ENCODE measurements at places on chromosomes 16 and 17. TPM values are rescaled to one million over a fixed set of nuclear protein-coding genes. Genes with fewer than 3 reads are reported as not detected.
A peak's percentile ranks its signal among the peaks of the same experiment; 100 is the strongest.

DNA sequence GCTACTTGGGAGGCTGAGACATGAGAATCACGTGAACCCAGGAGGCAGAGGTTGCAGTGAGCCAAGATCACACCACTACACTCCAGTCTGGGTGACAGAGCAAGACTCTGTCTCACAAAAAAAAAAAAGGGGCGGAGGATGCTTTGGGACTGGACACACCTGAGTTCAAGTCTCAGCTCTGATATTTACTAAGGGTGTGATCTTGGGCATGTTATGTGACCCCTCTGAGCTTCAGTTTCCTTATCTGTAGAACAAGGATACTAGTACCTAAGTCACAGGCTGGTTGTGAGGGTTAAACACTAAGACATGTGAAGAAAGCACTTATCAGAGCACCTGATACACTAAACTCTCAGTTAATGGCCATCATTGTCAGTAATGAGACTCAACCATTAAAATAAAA lies 25.9 kb downstream of the HOXB1 start:
- no peak for DNase-seq

- peak; percentile 77 for DNase-seq
Measured at GRCh38 chr17:34254651-34255380, at the start of gene CCL2. TSS of gene CCL2 (plus strand) at chr17:34255285. CDS start at chr17:34255350, 65 bp downstream.

- DNase-seq = no peak
Measured at GRCh38 chr17:2044263-2044894, 2.6 kb downstream of the OVCA2 start.

Gene NECAB2
- polyA plus RNA-seq = 3.1 TPM

DNA sequence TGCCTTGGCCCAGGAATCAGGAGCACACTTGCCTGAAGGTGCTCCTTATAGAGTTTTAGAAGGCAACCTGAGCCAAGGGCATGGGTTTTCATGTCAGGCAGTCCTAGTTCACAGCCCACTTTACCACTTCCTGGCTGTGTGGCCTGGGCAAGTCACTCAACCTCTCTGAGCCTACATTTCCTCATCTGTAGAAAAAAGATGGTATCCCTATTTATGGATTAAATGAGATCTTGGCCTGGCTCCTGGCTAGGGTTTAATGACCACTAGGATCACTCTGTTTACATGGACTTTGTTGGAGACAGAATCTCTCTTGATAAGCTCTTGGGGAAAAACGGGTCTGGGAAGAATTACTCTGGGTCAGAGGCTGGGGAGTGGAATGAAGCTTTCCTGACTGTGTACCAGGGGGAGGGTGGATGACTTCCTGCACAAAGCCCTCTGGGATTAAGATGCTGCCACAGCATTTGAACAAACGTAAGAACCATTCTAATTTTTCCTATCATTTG lies 2.3 kb downstream of the MT2A start:
- no peak for DNase-seq

DNA sequence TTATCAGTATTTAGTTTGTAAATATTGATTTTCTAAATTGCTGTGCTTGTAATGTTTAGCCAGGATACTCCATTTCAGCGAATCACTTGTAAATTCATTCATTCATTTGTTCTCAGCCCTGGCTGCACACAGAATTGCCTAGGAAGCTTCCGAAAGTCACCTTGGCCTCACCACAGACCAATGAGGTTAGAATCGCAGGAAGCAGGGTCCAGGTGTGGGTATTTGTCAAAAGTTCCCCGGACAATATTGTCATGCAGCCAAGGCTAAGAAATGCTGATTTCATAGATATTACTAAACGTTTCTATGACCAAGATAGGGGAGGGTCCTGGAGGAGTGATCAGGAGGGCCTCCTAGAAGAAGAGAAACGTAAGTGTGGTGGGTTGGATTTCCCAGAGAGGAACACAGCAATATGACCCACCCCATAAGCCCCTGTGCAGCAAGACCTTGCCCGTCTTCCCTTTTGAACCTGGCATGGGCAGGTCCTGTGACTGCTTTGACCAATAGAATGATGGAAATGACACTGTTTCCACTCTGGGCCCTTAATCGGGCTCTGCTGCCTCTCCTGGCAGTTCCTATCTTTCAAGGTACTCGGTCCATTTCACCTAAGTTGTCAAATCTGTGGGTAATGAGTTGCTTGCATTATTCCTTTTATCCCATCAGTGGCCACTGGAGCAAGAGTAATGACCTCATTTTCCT lies 238.7 kb downstream of the FOXL1 start:
- DNase-seq = no peak

DNA sequence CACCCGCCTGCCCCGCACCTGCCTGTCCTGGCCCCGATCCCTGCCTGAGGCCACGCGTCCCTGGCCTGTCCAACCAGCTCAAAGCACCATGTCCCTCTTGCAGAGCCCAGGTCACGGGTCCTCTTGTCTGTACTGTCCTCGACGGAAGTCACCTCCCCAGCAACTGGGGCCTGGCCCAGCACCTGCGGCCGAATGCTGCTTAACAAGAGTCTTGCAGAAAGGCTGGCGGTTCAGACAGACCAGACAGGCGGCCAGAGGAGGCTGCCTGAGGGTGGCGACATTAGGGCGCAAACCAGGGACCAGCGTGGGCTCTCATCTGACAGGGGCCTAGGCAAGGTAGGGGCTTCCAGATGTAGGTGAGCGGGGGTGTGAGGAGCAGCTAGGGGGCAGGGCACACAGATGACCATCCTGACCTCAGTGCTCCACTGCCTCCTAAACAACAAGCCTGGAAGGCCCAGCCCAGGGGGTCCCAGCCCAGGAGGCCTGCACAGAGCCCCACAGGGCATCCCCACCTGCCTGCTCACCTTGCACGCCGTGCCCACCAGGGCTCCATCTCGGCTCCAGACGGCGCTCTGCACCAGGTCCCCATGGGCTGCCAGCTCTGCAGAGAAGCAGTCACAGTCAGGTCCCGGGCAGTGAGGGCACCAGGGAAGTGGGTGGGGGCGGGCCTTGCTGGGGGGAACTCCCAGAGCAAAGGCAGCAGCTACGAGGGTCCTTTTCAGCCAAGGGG lies 11.3 kb downstream of the CORO7 start:
- DNase-seq = no peak

GRCh38 chr17:57102122-57102521 lies 17.1 kb downstream of the AKAP1 start:
- DNase-seq = no peak

Gene HOXB1
- polyA plus RNA-seq = 1.0 TPM

DNA sequence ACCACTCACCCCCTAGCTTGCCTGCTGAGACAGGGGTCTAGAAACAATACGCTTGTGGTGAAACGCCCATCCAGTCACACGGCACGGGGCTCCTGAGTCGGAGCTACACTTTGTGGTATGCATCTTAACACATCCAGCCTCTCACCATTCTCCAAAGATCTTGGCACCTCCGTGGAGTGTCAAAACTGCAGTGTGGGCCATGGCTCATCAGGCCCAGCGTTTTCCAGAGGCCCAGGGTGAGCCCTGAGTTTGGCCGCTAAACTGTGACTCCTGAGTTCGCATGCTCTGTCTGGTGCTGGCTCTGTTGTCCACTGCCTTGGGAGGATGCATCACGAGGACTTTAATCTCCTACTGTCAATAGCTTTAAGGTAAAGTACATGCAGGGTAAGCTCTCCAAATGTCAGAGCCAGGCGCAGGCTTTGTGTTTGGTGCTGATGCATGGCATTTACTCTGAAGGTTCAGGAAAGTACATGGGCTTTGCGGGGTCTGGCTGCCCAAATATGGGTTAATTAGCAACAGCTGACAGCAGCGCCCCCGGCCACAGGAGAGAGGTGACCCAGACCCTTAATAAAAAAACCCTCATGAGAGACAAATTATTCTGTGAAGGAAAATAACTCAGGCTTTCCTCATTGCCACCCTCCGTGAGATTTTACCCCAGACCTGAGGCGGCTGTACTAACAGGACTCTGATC lies 118.4 kb downstream of the CCDC182 start:
- DNase-seq = no peak

Gene KRT13
- polyA plus RNA-seq = 0.47 TPM

DNA sequence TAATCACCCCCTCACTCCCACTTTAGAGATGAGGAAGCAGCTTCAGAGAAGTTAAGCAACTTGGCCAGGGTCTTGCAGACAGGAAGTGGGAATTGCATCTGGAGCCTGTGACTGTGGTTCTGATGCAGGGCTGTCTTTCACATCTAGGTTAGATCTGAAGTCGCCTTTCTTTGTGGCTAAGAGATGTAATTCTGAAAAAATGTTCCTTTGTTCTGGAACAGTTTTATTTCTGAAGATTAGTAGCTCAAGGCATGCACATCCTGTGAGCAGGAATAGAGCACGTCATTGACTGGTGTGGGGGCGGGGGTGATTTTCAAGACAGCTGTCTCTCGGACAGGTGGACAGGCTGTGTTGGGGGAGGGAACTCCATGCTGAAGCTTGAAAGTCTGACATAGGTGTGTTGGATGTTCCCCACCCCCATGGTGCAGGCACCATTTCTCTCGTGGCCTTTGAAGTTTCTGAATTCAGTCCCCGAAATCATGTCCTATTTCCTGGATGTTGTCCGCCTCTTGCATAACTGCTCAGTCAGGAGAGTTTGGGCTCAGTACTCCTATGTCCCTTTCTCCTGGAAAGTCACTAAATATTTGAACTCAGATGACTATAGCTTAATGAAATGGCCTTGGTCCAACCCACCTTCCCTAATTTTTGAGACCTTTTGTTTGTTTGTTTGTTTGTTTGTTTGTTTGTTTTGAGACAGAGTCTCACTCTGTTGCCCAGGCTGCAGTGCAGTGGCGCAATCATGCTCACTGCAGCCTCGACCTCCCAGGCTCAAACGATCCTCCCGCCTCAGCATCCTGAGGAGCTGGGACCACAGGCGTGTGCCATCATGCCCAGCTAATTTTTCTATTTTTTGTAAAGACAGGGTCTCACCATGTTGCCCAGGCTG lies 21.0 kb upstream of the HERPUD1 start:
- no peak for DNase-seq

Gene KRT10
- 45.9 TPM for polyA plus RNA-seq

DNA sequence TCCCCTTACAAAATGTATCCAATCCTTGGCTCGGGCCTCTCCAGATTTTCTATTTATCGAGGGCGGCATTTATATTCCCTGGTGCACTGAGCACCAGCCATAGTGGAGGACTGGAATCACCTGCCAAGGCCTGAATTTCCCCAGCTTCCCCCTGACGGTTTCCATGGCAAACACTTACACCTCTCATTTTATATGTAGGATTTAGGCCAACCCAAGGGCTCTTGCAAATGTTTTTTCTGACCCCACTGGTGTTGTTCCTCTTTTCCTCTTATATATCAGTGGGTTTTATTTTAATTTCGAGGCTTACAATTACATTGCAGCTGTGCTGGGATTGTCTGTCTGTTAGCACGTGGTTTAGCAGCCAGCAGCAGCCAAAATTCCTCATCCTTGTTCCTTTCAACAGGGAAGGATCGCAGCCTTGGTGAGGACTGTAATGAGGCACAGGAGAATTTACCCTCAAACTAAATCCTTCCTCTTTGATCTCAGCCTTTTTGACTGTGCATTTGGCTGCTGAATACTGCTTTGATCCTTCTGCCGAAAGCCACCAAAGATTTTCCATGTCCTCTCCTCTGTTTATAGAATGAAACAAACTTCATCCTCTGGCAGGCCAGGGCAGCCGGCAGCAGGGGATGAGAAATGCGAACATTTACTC lies 26.5 kb upstream of the CES5A start:
- DNase-seq = no peak

Gene SULT1A1
- 21.9 TPM for polyA plus RNA-seq

Gene PRR35
- 17.8 TPM for polyA plus RNA-seq

Gene SEPTIN1
- 2.6 TPM for polyA plus RNA-seq

DNA sequence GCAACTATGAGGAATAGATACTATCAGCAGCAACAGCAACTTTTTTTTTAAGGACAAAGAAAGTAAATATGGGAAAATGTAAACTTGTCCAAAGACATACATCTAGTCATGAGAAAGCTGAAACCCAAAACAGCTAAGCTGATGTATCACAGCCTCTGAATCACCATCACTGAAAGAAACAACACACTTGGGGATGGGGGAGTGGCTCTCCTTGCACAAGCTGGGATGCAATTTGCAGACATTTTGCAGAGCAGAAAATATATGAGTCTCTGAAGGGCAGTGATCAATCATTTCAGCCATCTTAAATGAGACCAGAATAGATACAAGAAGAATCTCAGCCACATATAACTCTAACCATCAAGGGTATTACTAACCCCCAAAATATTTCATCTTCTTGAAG lies 79.1 kb downstream of the GRIN2A start:
- DNase-seq = no peak

DNA sequence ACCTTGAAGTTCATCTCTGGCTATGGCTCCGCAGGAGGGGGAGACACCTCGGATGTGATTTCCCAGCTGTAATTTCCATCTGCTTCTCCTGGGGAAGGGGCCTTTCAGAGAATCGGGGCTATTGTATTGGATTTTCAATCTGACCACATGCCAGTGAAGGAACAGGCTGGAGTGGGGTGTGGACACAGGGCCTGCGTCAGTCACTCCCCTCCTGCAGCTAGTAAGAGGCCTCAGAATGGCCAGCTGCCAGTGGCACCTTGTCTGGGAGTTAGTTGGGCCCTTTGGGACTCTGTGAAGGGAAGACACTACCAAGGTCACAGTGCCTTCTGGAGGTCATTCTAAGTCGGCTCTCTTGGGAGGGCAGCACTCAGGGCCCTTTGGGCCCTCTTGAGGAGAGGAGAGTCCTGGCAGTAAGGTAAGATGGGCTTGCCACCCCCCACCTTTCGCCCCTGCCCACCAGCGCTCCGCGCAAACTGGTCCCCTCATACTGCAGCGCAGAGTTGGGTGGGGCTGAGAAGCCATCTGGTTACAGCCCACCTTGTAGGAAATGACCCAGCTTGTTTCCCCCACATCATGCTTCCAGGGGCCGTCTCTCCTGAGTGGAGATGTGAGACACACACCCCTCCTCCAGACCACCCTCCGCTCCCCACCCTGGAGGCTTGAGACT lies 5.4 kb downstream of the NXPH3 start:
- no peak for DNase-seq

DNA sequence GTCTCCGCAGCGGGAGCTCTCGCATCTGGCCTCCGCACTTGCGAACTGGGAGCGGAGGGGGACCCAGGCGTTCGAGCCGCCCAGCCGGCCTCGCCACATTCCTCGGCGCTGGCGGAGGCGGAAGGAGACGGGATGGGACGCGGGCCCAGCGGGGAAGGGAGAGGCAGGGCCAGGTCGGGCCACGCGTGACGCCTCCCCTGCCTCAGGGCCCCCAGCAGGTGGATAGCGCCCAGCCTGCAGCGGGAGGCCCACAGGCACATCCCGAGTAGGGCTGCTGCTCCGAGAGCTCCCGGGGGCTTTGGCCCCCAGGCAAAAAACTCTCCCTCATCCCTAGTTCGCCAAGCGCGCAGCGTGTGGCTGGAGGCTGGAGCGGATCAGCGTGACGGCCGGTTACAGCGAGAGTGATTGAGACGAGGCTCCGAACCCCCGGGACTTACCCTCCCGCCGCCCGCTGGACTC lies 800 bp downstream of the PLEKHH3 start:
- DNase-seq = no peak

Gene PDPR
- 63.3 TPM for polyA plus RNA-seq

Gene SLC5A2
- 55.9 TPM for polyA plus RNA-seq

Gene ARHGAP23
- 57.7 TPM for polyA plus RNA-seq

GRCh38 chr17:1179818-1180742 lies at the start of gene ABR:
TSS of gene ABR (minus strand) at chr17:1179981. CDS start at chr17:1179727, 254 bp downstream.
- no peak for DNase-seq
